Temporal lobe (tissue), 4 donors: ENCODE measurements at places on chromosomes 6 and 20. TPM values are rescaled to one million over a fixed set of nuclear protein-coding genes. Genes with fewer than 3 reads are reported as not detected.

The SCRT2 gene
- total RNA-seq, result 4.7 TPM

The POLR1C gene
- 18.4 TPM for total RNA-seq

The MMP24 gene
- 75.0 TPM for total RNA-seq

The WFDC10A gene
- not detected for total RNA-seq

The RIPOR3 gene
- total RNA-seq, result 0.98 TPM

The EFCAB8 gene
- not detected for total RNA-seq

The ZBTB46 gene
- 18.7 TPM for total RNA-seq

The TFAP2A gene
- total RNA-seq, result 0.25 TPM

The VGLL2 gene
- total RNA-seq, result not detected

The POM121L2 gene
- not detected for total RNA-seq

The DNAH8 gene
- under 0.01 TPM for total RNA-seq

The PGBD1 gene
- 15.5 TPM for total RNA-seq

The TTBK1 gene
- total RNA-seq, result 15.0 TPM

The CRISP2 gene
- 0.49 TPM for total RNA-seq

The CENPQ gene
- total RNA-seq, result 5.2 TPM

The TFAP2B gene
- total RNA-seq, result under 0.01 TPM

The BTNL2 gene
- not detected for total RNA-seq

The MAN1A1 gene
- 18.2 TPM for total RNA-seq

The CRYBG1 gene
- 0.49 TPM for total RNA-seq

The TOP1 gene
- 31.0 TPM for total RNA-seq

The IYD gene
- not detected for total RNA-seq

The CLVS2 gene
- total RNA-seq, result 43.3 TPM

The GINS1 gene
- total RNA-seq, result 6.4 TPM

The NOTCH4 gene
- 4.4 TPM for total RNA-seq

The DDO gene
- total RNA-seq, result 0.25 TPM

The MCCD1 gene
- not detected for total RNA-seq

The VPS52 gene
- 26.3 TPM for total RNA-seq
